ENCODE measurements at places on chromosomes 3 and 15. TPM values are rescaled to one million over a fixed set of nuclear protein-coding genes. Genes with fewer than 3 reads are reported as not detected.

- DNase-seq: no peak
These were observed 278.3 kb downstream of the CHL1 start for GRCh38 chr3:474828-475227.

- no peak for DNase-seq
These were observed 19.4 kb upstream of the PLCL2 start for GRCh38 chr3:16865335-16865734.

DNA sequence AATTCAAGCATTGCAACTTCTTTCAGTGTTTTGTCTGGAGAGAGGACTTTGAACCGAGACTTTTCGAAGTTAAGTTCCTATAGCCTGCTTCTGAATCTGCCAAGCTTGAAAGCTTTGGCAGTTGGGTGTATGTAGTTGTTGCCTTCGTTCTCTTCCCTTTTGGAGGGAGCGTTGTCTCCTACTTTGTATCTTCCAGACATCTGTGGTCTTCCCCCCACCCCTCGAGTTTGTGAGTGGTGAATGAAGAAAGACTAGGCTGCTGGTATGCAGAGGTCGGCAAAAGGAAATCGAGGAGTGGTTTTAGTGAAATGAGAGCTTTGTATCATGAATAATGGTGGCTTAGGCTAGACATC is 1.3 kb downstream of the CTNNB1 start:
- DNase-seq: peak; percentile 34

- DNase-seq: no peak
These were observed 63.0 kb downstream of the VPS8 start for GRCh38 chr3:184874709-184875644.

DNA sequence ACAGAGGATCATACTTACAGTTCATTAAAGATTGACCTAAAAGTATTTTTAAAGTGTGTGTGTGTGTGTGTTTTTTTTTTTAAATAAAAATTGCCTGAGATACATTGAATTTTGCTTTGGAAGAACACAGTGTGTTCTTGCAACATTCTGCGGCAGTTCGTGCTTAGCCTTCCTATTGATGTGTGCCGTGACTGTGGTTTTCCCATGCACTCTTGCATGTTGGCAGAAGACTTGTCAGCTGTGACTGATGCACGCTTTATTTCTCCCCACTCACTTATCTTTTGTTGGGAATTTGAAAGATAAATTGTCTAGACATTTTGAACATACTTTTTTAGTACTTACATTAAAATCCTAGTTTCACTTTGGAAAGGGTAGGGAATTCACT is 136.3 kb upstream of the LRRFIP2 start:
- DNase-seq: no peak

GRCh38 chr15:76178296-76179000 is 118.7 kb downstream of the TMEM266 start:
- no peak for DNase-seq

GRCh38 chr15:86677278-86677677 is 597.6 kb downstream of the AGBL1 start:
- DNase-seq: no peak

GRCh38 chr3:21620511-21621155 is 130.4 kb downstream of the ZNF385D start:
- DNase-seq: no peak

GRCh38 chr3:48661501-48662144 is 1.1 kb downstream of the CELSR3 start:
- DNase-seq: peak; percentile 69

DNA sequence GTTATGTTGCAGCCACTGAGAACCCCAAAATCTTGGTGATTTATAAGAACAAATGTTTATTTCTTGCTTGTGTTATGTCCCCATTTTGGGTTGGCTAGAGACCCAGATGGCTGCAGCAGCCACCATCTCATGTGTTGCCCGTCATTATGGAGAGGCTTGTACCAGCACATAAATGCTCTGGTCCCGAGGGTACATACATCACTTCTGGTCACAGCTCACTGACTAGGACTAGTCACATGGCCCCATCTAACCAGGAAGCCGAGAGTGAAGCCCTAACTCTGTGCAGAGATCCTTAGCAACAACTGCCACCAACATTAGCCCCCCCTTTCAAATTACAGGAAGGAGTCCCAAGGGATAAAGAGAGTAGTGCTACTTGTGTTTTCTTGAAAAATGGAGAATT is 25.5 kb upstream of the HACD2 start:
- no peak for DNase-seq

DNA sequence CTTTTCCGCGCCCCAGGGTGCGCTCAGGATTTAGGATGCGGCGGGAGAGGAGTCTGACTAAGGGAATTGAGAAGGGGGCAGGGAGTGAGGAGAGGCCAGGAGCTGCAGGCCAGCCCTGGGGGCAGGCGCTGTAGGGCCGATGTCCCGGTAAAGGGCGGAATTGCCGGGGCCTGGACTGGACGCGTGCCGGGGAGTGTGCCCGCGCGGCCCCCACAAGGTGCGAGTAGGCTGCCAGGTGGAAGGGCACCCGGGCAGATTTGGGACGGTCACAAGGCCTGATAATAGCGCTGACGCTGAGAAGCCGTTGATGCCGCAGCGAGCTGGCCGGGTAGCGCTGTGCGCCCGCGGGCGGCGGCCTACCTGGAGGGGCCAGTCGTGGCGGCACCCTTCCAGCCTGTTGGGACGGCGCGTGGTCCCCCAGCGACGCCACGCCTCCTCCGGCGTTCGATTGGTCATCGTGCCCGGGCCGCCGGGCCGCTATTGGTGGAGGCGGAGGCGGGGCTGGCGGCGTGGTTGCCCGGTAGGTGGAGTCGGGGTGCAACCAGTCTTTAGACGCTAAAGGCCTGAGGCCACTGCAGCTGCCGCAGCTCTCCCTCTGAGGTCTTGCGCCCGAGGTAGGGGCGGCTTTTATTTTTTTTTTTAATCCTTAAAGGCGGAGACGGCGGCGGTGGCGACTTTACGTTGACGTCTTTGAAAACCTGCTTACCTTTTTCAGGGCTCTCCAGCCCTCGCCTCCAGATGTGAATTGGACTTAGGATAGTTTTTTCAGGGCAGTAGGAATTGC is 903 bp downstream of the SLC25A38 start:
- peak; percentile 90 for DNase-seq

DNA sequence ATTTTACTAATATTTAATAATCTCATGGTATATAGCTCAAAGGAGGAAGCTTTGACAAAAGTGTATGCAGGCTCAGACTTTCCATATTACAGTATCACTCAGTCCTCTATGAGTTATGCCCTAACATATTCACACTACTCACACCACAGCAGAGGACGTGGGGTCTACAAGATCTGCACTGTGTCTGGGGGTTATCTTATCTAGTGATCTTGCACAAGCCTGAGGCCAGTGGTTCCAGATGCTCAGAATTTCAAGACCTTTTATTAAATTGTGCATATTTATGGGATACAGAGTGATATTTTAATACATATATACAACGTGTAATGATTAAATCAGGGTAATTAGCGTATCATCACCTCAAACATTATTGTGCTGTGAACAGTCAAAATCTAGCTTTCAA is 933.1 kb downstream of the SQOR start:
- DNase-seq: no peak

GRCh38 chr3:30804984-30805383 is 89.5 kb downstream of the GADL1 start:
- no peak for DNase-seq

DNA sequence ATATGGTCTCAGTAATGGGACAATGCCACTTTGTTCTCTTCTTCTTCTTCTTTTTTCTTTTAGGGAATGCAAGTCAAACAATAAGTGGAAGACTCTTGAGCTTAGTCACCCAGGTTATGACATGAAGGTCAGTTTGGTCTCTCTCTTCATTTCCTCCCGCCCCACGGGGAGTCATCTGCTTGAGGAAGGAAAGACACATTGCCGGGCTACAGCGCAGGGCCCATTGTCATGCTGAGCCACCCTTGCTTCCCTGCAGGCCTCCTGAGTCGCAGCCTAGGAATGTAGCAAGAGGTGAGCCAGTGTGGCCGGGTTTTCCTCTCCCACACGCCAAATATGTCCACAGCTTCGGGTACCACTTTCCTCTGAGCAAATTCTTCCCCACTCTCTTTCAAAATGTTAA is 47.6 kb downstream of the RAP2B start:
- DNase-seq: no peak

GHSR gene
- total RNA-seq: not detected

SYNPR gene
- total RNA-seq: not detected

PAQR9 gene
- total RNA-seq: not detected

U2SURP gene
- 158 TPM for total RNA-seq

DGKG gene
- 0.50 TPM for total RNA-seq
